ENCODE measurements at places on chromosomes 11 and 22.

- DNase-seq, result no peak
Observed at GRCh38 chr11:119085437-119085847, 761 bp downstream of the HMBS start.

DNA sequence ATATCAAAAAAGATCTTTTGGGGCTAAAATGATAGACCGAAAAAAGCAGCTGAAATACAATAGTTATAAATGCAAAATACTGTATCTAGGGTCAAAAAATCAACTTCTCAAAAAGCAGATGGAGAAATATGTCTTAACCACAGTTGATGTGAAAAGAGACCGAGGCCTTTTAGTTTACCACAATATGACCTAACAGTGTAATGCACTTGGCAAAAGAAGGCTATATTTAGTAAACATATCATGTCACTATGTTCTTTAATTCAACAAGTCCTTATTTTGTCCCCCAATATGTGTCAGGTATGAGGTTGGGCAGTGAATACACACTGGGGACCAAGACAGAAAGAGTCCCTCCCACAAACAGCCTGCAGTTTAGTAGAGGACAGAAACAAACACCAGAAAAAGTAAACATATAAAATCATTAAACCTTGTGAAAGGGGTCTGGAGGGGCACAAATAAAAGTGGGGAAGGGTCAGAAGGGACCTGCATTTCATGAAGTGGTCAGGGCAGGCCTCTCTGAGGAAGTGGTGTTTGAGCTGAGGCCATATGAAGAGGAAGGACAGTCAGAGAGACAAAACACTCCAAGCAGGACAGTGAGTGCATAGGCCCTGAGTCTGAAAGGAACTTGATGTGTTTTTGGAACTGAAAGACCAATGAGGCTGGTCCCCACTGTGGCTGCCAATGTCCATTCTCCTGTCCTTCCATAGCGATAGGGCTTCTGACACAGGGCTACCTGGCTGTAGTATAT is 53.4 kb downstream of the LIF start:
- peak; percentile 42 for DNase-seq

DNA sequence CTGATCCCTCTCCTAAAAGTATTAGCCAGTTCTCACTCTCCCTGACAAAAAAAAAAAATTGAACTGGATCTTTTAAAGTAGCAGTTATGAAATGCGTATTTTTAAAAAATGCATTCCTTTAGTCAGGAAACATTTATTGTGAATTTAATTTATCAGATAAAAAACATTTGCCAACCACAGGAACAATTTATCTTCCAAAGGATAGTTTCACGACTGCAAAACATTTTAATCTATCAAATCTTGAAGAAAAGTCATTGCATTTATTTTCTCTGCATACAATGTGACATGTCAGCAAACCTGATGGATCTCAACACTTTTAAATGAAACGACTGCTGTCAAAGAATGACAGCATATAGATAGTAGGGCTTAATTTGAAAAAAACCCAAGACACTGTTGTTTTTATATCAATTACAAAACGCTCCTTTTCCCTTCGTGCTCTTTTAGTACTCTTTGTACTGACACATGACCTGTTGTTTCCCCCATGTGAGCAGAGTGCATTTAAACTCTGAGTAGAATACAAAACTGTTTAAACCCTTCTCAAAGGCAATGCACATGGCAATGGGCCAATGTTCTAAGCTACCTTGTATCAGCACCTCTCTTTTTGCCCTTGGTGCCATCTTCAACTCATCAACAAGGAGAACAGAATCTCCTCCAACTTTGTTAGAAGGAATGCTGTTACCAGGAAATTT is 107.0 kb downstream of the ATG16L2 start:
- no peak for DNase-seq

GRCh38 chr11:26946257-26946716 is 47.6 kb upstream of the FIBIN start:
- no peak for DNase-seq

DNA sequence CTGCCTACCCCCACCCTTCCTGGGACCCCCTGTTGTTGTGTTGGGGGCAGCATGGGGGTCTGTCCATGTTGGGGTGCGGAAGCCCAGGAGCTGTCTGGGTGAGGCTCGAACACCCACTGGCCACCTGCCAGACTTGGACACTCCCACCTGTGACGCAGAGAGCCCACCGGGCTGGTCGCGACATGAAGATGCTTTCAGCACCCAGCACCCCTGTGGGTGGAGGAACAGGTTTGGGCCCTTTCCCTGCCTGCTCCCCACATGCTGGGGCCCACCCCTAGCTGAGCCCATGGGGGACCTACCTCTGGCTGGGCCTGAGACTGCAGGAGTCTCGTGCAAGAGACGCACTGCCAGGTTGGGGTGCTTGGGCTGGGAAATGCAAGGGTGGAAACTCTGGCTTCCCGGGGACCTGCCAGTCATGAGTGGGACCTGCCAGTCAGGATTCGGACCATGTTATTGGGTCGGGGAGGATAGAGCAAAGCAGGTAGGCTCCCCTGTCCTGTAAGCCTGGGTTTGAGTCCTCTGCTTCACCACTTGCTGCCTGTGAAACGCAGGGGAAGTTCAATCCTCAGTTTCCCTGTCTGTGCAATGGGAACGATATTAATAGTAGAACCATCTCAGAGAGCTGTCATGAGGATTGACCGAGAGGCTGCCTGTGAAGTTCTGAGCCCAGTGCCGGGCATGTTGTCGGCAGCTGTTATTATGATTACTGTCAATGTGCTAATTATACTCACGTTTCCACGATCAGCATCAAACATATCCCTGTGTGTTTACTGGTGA is 24.1 kb downstream of the KIAA1671 start:
- DNase-seq, result no peak

DNA sequence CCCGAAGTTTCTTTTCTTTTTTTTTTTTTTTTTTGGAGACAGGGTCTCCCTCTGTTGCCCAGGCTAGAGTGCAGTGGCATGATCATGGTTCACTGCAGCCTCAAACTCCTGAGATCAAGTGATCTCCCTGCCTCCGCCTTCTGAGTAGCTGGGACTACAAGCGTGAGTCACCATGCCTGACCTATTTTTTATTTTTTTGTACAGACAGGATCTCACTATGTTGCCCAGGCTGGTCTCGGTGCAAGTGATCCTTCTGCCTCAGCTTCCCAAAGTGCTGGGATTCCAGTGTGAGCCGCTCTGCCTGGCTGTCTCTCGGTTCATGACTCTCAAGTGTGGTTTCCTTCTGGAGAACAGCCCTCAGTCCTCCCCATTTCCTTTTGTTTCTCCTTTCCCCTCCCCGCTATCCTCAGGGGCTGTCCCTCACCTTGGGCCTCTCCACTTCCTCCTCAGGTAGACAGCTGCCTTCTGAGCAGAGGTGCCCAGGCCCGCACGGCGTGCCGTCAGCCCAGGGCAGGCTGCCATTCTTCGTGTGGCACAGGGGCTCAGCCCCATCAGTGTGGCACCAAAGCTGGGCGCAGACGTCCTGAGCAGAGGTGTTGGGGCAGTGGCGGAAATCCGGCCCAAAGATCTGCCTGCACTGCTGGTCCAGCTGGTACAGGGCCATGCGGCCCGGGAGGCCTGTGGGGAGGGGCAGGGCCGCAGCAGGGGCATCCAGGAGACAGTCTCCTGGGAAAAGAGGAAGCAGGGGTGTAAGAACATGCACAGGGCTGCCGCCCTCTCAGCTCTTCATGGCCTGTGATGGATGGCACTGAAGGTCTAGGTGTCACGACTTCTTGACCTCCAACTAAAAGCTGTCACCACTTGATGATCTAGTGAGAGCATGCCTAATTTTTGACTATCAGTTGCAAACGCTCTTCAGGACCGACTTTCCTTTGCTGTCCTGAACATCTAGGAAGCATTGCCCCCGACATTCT is 14.0 kb downstream of the ADAMTS8 start:
- DNase-seq, result no peak

DNA sequence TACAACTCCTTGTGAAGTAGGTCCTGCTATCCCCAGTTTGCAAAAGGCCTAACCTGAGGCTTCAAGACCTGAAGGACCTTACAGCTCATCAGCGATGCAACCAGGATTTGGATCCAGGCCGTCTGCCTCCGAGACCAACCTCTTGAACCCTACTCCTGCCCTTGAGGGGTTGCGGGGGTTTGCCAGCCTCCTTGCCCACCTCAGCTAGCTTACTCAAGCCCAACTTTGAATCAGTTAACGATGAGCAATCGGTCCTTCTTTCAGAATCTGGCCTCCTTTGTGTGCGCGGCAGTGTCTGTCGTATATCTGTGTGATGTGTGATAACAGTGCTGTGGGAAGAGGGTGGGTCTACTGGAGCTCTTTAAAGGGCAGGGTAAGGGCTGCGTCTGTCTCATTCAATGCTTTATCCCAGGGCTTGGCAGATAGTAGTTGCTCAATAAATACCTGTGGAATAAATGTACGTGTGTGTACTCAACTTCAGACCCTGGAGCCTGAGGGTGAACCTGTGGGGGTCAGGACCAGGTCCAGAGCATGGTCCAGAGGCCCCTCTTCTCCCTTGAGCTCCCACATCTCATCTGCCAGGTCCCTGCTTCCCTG is 3.2 kb downstream of the CHRM1 start:
- no peak for DNase-seq

- no peak for DNase-seq
Observed at GRCh38 chr11:104765401-104766095, 132.7 kb downstream of the CASP12 start.

All from osteocyte (in vitro differentiated cells).